ENCODE measurements at places on chromosomes 16 and 17.

DNA sequence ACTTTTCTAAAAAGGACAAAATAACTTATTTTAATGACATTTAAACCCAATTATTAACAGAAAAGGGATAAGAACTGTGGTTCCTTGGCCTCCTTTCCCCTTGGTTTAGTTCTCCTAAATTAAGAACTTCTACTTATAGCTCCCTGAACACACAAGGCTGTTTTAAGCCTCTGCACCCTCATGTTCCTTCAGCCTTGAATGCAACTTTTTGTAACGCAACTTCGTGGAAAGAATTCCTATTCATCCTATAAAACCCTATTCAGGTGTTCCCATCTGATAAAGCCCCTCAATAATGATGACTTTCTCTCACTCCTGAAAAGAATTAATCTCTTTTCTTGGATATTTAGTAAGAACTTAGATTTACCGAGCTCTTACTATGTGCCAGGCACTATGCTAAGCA lies 6.3 kb downstream of the STAT3 start:
- DNase-seq, result no peak

DNA sequence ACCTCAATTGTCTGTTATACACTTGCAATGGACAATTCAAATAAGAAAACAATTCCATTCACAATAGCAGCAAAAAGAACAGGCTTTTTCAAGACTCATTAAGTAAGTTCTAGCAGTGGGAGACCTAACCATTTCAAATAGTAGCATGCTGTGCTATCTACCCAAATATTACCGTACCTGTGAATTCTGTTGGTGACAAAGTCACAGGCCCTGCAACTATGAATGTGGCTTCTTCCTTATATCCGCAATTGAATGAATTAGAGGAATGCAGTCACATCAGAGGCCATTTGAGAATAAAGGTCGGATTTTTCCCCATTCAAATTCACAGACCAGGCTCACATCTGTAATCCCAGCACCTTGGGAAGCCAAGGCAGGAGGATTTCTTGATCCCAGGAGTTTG lies 800 bp upstream of the NME4 start:
- no peak for DNase-seq

DNA sequence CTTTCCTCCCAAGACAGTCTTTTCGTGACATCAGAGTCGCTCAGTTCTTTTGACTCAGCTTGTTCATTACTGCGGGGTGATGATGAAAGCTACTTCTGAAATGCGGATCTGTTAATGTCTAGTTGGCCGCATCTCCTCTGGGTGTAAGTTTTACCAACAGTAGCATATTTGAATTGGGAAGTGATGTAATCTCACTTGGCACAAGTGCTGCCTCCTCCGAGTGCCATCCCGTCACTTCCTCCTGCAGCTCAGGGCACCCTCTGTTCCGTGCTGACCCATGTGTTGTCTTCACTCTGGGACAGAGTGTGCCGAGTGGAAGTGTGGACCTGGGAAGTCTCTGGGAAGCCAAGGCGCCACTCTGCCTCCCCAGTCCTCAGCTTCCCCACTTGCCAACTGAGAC lies 8.9 kb downstream of the ADAD2 start:
- peak; percentile 97 for DNase-seq

- DNase-seq, result no peak
Measured at GRCh38 chr17:40418428-40418706, 671 bp upstream of the TOP2A start.

GRCh38 chr17:41540921-41541625 lies 13.0 kb upstream of the KRT19 start:
- DNase-seq, result no peak

DNA sequence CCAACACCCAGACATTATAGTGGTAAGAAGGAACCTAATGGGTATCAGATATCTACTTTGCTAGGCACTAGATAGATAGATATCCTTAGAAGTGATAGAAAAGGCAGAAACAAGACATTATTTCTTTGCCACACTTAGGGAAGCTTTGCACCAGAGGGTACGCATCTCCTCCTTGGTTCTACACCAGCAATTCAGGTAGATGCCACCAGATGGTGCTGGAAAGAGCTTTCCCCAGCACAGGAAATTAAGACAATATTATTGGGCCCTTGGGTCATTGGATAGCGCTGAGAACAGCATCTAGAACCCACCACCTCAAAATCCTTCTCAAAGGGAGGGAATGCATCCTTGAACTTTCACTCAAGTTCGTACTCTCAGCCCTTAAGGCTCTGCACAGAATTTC lies 173.8 kb upstream of the CCL2 start:
- DNase-seq, result peak; percentile 27

DNA sequence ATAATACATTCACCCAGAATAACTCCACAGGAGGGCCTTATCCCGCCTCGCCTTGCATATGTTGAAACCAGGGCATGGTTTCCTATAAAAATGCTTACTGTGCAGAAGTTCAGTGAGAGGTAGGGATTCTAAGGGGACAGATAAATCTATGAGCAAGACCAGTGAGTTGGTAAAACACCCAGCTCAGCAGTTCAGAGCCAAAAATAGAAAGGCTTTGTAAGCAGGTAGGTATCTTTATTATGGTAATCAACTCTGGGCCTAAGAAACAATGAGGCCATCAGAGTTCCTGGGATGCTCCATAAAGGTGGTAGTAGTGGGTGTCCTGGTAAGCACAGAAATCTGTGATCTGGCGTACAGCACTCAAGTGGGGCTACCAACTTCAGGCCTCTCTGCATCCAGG lies 549.4 kb upstream of the CDH5 start:
- DNase-seq, result no peak

DNA sequence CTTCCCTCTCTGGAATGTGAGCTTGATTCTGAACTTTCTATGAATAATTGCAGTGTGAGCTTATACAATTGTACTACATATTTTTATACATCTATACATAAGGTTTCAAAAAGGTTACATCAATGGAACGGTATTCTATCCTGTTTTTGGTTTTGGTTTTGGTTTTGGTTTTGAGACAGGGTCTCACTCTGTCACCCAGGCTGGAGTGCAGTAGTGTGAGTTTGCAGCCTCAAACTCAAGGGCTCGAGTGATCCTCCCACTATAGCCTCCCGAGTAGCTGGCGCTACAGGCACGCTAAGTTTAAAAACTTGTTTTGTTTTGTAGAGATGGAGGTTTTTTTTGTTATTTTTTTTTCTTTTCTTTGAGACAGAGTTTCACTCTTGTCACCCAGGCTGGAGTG lies 1.1 kb downstream of the CTRB1 start:
- peak; percentile 40 for DNase-seq

DNA sequence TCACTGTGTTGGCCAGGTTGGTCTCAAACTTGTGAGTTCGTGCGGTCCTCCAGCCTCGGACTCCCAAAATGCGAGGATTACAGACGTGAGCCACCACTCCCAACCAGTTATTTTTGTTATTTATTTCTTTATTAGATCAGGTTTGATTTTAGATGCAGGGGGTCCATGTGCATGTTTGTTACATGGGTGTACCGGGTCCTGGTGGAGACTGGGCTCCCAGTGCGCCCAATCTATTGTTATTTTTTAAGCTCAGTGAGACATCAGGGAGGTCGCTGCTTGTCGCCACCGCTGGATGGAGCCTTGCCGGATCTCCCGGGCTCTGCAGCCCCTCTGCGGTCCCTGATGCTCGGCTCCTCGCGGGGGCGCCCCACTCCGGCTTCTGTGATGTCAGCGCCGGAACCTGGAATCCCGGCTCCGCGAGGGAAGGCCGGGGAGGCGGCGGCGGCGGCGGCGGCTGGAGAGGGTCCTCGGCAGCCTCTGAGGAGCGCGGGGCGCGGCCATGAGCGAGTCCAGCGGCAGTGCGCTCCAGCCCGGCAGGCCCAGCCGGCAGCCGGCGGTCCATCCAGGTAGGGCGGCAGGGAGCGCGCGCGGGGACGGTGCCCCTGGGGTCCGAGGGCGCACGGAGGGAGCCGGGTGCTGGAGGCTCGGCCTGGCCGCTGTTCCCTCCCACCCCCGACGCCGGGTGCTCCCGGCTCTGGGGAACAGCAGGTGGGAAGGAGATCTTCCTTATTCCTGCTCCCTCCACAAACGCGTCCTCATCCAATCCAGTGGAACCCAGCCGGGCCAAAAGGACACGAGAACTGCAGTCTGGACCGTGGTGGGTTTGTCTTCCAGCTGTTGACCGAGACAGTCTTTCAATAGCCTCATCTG lies at the start of gene TMC7:
TMC7 (plus strand) TSS at position 370 of the 870 bp plus-strand sequence; CDS start at position 500, 130 bp downstream.
- peak; percentile 56 for DNase-seq

- peak; percentile 62 for DNase-seq
Measured at GRCh38 chr16:3235856-3236669, 1.1 kb upstream of the ZNF200 start.

GRCh38 chr17:9646546-9646885 lies 1.2 kb downstream of the USP43 start:
- DNase-seq, result no peak

- DNase-seq, result no peak
Measured at GRCh38 chr17:34997355-34997862, 17.1 kb downstream of the LIG3 start.

- no peak for DNase-seq
Measured at GRCh38 chr17:40259505-40259904, 28.2 kb upstream of the CDC6 start.

DNA sequence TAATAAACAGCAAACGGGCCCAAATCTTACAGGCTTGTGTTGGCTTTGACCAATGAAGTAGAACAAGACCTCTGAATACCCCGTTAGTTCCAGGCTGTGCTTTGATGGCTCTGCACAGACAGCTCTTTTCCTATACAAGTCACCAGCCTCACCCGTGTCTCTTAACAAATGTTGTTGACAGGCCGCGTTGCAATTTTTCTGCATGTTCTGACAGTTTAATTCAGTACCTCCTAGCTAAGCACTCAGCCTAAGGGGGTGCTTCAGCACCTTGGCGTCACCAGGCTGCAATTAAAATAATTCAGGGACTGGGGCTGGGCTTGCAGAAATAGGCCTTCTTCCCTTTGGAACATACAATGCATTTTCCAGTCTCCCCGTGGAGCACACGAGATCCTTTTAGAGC lies 500.1 kb downstream of the MAF start:
- DNase-seq, result no peak

GRCh38 chr17:29091606-29092289 lies 48.8 kb downstream of the PIPOX start:
- no peak for DNase-seq

DNA sequence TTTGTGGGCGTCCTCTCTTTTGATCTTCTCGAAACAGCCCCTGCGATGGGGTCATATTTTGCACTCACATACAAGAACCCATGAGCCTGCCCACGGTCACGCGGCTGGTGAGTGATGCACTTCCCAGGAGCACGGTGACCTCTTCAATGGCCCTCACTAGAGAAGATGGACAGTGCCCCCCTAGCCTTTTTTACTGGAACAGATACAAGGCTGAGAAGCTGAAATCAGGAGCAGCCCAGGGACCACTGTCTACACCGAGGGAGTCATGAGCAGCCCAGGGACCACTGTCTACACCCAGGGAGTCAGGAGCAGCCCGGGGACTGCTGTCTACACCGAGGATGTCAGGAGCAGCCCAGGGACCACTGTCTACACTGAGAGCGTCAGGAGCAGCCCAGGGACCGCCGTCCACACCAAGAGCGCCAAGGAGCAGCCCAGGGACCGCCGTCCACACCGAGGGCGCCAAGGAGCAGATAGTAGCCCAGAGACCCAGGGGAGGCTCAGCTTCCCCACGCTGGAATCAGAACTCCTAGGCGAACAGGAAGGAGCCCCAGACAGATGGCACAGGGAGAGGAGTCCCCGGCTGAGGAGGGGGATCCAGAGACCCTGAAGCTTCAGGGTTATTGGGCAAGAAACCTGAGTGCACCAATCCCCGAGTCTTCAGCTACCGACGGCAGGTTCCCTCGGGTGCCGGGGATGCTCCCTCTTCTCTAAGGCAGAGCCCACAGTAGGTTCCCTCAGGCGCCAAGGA lies 23.7 kb downstream of the ACSF3 start:
- DNase-seq, result peak; percentile 16

GRCh38 chr17:33183487-33184026 lies 109.5 kb downstream of the ASIC2 start:
- DNase-seq, result no peak

- no peak for DNase-seq
Measured at GRCh38 chr17:79269620-79270019, 195.0 kb downstream of the ENGASE start.

GRCh38 chr16:872436-873242 lies 72.1 kb upstream of the GNG13 start:
- no peak for DNase-seq

GRCh38 chr16:82082543-82083244 lies 47.6 kb downstream of the HSD17B2 start:
- DNase-seq, result peak; percentile 44

DNA sequence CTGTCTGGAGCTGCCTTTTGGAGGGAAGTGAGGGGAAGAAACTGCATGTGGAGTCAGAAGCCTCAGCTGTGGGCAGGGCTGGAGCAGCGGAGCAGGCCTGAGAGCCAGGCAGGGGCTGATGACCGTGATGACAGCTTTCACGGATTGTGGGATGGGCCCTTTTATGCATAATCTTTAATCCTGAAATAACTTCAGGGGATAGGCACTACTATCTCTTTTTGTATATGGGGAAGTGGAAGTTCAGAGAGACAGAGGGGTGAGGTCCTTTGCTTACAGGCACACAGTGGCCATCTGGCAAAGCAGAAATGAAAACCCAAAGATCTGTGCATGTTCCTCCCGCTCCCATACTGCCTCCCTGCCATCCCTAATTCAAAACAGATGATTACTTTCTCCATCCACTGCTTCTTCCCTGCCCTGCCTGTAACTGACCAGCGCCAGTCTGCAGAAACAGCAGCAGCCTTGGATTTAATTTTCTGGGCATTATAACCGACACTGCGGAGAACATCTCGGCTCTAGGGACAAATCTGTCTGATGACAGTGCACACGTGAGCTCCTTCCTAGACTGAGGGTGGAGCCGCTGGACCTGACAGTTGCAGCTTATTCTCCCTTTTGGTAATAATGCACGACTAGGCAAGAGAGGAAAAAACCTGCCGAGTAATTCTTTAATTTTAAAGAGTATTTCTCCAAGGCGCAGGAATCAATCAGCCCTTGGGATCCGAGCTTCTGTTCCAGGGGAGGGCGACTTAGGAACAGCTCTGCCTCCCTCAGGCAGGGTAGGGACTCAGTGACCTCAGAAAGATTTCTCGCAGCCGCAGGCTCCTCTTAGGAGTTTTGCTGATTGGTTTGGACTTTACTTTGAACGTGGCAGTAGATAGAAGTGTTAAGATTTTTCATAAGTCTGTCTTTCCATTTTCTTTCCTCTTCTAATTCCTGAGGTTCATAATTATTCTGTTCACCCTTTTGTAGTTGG lies 95.4 kb downstream of the UTP18 start:
- DNase-seq, result no peak

GRCh38 chr16:66488505-66488904 lies 61.4 kb downstream of the BEAN1 start:
- no peak for DNase-seq

All from suppressor macrophage treated with lipopolysaccharide for 1 hour (primary cell).